Parietal lobe (tissue), 2 donors: ENCODE measurements at places on chromosomes 16 and 17. TPM values are rescaled to one million over a fixed set of nuclear protein-coding genes. Genes with fewer than 3 reads are reported as not detected.

KLHL10 gene
- total RNA-seq: not detected

KATNB1 gene
- total RNA-seq: 34.4 TPM

TEX19 gene
- total RNA-seq: not detected

TBC1D28 gene
- total RNA-seq: 5.3 TPM

ITPRIPL2 gene
- 2.8 TPM for total RNA-seq

RBFOX1 gene
- total RNA-seq: 198 TPM

SLC13A5 gene
- 0.63 TPM for total RNA-seq

KRT36 gene
- not detected for total RNA-seq

ADAM11 gene
- 23.2 TPM for total RNA-seq

CBLN1 gene
- total RNA-seq: 5.0 TPM

NPB gene
- total RNA-seq: 2.5 TPM

KRTAP4-8 gene
- not detected for total RNA-seq

LGALS9B gene
- total RNA-seq: not detected

CORO7 gene
- total RNA-seq: 54.8 TPM

CES5A gene
- 1.3 TPM for total RNA-seq

ABCA10 gene
- total RNA-seq: 4.1 TPM

KRT9 gene
- total RNA-seq: not detected

GH1 gene
- not detected for total RNA-seq

PKMYT1 gene
- 5.9 TPM for total RNA-seq

HAPSTR1 gene
- total RNA-seq: 130 TPM

BORCS6 gene
- 4.1 TPM for total RNA-seq

APOBR gene
- 0.31 TPM for total RNA-seq

RCVRN gene
- 0.31 TPM for total RNA-seq

SLFN13 gene
- total RNA-seq: 0.94 TPM

NR1D1 gene
- total RNA-seq: 1.9 TPM

KRTAP9-8 gene
- total RNA-seq: not detected

ITGAX gene
- 1.3 TPM for total RNA-seq

TMEM88 gene
- 1.9 TPM for total RNA-seq

TBC1D3E gene
- total RNA-seq: not detected

RHBDF2 gene
- total RNA-seq: 2.5 TPM

GRAP gene
- 2.8 TPM for total RNA-seq

SNN gene
- total RNA-seq: 150 TPM

GRB7 gene
- total RNA-seq: not detected

HS3ST4 gene
- 14.1 TPM for total RNA-seq

C17orf107 gene
- total RNA-seq: 3.8 TPM

KLHDC4 gene
- 59.8 TPM for total RNA-seq

CAVIN1 gene
- 4.1 TPM for total RNA-seq

RARA gene
- 9.7 TPM for total RNA-seq
